Stimulated activated CD4-positive, alpha-beta T cell treated with anti-CD3 and anti-CD28 coated beads, Interleukin-1b, Interleukin-23, amount 100 ng/mL, for 48 hours (primary cell): ENCODE measurements at places on chromosomes 7 and 10.

DNA sequence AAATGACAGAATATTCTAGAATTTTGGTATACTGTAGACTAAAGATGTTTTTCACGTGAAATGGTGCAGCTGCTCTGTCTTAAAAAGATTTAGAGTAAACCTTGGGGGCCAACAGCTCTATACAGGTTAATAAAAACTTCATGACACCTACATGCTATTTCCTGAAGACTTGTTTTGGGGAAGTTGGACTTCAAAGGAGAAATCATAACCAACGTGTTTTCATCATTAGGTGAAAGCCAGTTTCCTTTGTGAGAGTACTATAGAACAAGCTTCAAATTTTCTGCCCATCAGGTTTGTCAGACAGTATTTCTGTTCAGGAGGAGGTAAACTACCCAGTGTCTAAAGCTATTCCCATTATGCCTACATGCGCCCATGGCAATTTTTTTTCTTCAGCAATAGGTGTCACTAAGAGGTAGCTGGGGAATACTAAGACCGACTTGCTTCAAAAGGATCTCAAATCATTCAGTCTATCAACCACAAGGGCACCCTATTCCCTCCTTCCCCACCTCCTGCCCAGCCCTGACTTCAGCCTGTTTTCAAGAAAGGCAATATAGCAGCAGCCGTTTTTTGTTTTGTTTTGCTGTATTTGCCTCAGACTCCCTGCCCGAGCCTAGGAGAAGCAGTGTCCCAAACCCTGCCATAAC lies 237.3 kb upstream of the SP8 start:
- DNase-seq: no peak

- DNase-seq: no peak
These were observed 542.0 kb downstream of the TNS3 start for GRCh38 chr7:47039904-47040303.

GRCh38 chr7:96720843-96721242 lies 11.2 kb upstream of the SEM1 start:
- DNase-seq: no peak

DNA sequence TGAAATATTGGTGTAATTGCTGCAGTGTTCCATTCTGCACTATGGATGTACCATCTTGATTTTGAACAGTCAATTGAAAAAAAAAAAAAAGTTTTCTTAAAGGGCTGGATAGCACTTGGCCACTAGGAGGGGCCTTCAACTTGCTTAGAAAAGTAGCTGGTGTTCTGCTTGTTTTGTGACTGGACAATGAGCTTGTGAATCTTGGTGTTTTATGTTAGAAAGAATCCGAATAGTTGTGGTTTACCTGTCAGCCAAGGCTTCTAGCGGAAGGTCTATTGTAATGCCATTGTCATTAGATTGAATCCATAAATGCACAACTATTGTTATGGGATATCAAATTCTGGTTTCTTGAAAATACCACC lies 77.1 kb downstream of the BMPER start:
- DNase-seq: no peak

GRCh38 chr7:131587315-131587923 lies 31.0 kb upstream of the PODXL start:
- no peak for DNase-seq

- no peak for DNase-seq
These were observed 124.8 kb downstream of the EVX1 start for GRCh38 chr7:27367179-27367932.

- no peak for DNase-seq
These were observed 20.4 kb downstream of the FRMPD2 start for GRCh38 chr10:48253970-48254657.

- DNase-seq: no peak
These were observed 248.8 kb upstream of the SMIM30 start for GRCh38 chr7:113367041-113367586.

DNA sequence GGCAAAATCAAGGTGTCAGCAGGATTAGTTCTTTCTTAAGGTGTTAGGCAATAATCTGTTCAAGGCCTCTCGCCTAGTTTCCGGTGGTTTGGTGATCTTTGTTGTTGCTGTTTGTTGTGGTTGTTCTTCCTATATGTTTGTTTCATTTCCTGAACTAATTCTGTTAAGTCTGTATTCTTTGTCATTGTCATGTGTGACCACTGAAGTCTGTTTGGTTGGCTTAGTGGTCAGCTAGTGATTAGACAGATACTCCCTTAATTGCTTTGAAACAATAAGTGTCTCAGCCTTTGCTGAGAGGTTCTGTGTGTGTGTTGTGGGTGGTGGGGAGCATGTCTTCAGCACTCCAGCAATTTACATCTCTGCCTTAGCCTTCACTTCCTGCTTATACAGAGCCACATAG lies 46.0 kb downstream of the ABCC2 start:
- no peak for DNase-seq
